Stimulated activated CD4-positive, alpha-beta T cell treated with anti-CD3 and anti-CD28 coated beads, Interleukin-15, amount 100 ng/mL, for 1 hour (primary cell): ENCODE measurements at places on chromosomes 6 and 20.

DNA sequence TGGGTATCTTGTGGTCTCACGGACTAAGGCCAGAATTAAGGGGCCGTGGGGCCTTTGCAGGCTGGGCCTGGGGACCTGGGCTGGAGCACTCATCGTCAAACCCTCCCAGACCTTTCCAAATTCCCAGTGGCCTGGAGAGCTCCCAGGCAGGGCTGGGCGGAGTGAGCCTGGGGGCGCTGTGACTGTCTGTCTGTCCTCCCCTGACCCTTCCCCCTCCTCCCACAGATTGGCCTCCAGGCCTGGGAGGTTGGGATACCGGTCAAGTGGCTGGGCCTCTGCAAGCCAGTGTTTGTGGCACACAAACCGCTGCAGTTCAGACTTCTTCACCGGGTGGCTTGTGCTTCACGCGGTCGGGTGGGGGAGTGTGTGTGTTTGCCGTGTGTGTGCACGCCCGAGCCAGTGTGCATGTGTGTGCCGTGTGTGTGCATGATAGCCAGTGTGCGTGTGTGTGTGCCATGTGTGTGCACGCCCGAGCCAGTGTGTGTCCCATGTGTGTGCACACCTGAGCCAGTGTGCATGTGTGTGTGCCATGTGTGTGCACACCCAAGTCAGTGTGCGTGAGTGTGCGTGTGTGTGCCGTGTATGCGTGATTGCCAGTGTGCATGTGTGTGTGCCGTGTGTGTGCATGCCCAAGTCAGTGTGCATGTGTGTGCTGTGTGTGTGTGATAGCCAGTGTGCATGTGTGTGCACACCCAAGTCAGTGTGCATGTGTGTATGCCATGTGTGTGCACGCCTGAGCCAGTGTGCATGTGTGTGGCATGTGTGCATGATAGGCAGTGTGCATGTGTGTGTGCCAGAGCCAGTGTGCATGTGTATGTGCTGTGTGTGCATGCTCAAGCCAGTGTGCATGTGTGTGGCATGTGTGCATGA lies 6.3 kb downstream of the RBBP8NL start:
- no peak for DNase-seq

DNA sequence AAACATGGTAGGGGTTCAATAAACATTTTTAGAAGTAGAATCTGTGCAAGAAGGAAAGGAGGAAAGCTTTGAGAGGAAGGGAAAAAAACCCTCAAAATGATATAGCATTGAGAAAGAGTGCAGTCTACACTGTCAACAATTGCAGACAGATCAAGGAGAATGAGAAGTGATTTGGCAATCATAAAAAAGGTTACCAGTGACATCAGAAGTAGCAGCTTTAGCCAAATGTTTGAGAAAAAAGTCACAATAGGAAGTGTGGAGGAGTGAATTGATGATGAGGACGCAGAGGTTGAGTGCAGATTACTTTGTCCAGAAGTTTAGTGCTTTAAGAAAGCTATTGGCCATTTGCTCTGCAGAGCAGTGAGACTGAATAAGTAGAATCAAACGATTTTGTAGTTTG lies 155.0 kb downstream of the GJA1 start:
- DNase-seq: no peak

DNA sequence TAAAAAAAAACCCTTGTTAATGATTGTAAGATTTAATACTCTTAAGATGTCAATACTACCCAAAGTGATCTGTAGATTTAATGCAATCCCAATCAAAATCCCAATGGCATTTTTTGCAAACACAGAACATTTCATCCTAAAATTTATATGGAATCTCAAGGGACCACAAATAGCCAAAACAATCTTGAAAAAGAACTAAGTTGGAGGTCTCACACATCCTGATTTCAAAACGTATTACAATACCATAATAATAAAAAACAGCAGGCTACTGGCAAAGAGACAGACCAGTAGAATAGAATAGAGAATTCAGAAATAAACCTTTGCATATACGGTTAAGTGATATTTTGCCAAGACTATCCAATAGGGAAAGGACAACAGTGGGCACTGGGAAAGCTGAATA lies 331.9 kb upstream of the JARID2 start:
- DNase-seq: no peak

GRCh38 chr20:38372806-38373205 lies 26.5 kb downstream of the LBP start:
- no peak for DNase-seq

- no peak for DNase-seq
These were observed 88.8 kb downstream of the INSM1 start for GRCh38 chr20:20456741-20457140.

DNA sequence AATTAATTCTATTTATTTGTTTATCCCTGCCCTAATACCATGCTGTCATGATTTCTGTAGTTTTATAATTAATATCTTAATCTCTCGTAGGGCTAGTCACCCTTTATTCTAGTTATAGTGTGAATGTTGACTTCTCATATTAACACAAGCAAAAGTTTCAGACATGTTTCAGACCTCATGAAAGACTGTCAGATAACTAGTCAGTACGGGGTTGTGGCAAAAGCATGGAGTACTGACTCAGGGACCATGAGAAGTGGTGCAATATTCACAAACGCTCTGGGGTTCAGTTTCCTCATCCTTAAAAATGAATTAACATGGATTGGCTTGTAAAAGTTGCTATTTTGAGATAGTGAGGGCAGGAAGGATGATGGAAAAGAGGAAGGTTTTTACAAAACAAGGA lies 148.9 kb downstream of the TMEM200A start:
- DNase-seq: no peak

- DNase-seq: no peak
These were observed 729 bp downstream of the SMOC2 start for GRCh38 chr6:168441434-168442391.

- DNase-seq: no peak
These were observed at the start of gene TRIM10 for GRCh38 chr6:30160785-30161531. Gene TRIM10 (minus strand): TSS chr6:30161211. CDS start chr6:30160858, 353 bp downstream.

DNA sequence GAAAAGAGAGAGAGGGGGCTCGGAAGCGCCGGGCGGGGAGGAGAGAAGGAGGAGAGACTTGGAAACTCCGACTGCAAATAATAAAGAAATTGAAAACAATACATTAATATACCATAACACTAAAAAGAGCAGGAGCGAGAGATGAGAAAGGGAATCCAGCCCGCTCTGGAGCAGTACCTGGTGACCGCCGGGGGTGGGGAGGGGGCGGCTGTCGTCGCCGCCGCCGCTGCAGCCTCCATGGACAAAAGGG lies 338 bp downstream of the E2F3 start:
- no peak for DNase-seq

DNA sequence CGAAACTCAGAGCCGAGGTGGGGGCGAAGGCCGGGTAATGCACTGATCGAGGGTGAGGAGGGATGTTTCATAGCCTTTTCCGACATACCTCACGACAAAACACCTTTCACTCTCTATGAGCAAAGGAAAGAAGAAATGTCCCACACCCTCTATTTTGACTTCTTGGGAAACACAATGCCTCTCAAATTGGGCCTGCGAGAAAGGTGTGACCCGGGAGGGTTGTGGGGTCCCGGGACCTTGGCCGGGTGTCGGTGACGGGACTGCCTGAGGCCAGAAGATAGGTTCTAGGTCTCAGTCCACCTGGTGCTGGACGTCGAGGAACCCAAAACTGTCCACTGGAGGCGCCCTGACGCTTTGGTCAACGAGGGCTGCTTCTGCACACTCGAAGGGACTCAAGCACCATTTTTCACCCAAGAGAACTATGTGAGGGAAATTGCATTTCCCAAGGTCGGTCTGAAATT lies 41.1 kb upstream of the OSTM1 start:
- DNase-seq: no peak

- DNase-seq: no peak
These were observed 7.3 kb downstream of the TFAP2D start for GRCh38 chr6:50720623-50721022.
